A549 treated with DMSO at 1 μM for 4 hours (cell line): ENCODE measurements at places on chromosomes 11 and 22. TPM values are rescaled to one million over a fixed set of nuclear protein-coding genes. Genes with fewer than 3 reads are reported as not detected.

Gene WBP2NL
- 0.14 to 0.17 TPM (median 0.15 TPM) in 3 of 5 replicates, not detected in the others for total RNA-seq

Gene FGF3
- not detected in 5 replicates for total RNA-seq

Gene RASL10A
- 0.10 to 0.46 TPM (median 0.28 TPM) in 4 of 5 replicates, not detected in the other for total RNA-seq

Gene CEND1
- 0.81 to 2.3 TPM (median 1.6 TPM) in 5 replicates for total RNA-seq

Gene NPTXR
- 11.7 to 16.4 TPM (median 13.2 TPM) in 5 replicates for total RNA-seq

Gene MS4A6A
- total RNA-seq: not detected in 5 replicates

Gene NAALADL1
- total RNA-seq: not detected in 5 replicates

Gene DRG1
- 55.5 to 92.9 TPM (median 61.2 TPM) in 5 replicates for total RNA-seq
